ENCODE measurements at places on chromosomes 16 and 17. TPM values are rescaled to one million over a fixed set of nuclear protein-coding genes. Genes with fewer than 3 reads are reported as not detected.

Gene TRPV3
- total RNA-seq: 1.4 TPM

DNA sequence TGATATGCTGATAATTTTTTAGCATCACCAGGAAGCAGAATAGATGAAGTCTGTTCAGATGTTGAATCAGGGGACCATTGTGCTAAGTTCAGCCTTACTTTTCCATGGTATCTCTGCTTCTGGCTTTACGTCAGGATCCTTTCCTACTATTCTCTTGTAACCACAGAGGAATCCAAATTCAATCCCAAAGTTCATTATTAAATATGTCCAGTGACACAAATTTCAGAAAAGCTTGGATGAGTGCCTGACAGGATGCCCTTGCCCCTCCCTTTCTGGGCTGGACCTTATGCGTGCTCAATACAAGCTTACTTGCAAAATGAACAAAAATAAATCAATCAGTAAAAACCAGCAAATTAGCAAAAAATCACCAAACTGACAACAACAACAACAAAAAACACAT, 37.6 kb upstream of the ADORA2B start:
- DNase-seq: no peak

- DNase-seq: no peak
These were observed 146.3 kb upstream of the FOXF1 start for GRCh38 chr16:86363836-86364618.

- no peak for DNase-seq
These were observed 30.7 kb downstream of the GNAO1 start for GRCh38 chr16:56221995-56222394.

GRCh38 chr17:69959283-69959682, 115.7 kb upstream of the KCNJ16 start:
- DNase-seq: no peak

DNA sequence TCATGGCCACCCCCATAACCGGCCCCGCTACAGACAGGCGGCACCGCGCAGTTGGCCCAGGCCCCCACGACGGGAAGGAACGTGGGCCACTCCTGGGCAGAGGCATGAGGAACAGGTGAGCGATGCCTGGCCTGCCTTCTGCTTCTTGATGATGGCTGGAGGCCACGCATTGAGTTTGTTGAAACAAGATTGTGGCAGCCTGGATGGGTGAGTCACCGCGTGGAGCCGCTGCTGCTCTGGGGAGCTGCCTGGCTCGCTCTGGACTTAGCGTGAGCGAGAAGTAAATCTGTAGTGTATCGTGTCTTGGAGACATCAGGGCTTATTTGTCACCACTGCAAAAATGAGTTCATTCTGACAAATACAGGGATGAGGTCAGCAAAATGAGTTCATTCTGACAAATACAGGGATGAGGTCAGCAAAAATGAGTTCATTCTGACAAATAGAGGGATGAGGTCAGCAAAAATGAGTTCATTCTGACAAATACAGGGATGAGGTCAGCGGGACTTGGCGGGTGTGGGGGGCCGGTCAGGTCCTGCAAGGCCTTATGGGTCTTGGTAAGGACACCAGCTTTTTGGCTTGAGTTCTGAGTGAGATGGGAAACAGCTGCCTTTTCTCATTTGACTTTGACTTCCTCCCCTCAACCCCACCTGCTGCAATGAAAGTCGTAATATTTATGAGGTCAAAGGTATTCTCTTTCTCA, 93.0 kb downstream of the SEC14L1 start:
- DNase-seq: no peak

DNA sequence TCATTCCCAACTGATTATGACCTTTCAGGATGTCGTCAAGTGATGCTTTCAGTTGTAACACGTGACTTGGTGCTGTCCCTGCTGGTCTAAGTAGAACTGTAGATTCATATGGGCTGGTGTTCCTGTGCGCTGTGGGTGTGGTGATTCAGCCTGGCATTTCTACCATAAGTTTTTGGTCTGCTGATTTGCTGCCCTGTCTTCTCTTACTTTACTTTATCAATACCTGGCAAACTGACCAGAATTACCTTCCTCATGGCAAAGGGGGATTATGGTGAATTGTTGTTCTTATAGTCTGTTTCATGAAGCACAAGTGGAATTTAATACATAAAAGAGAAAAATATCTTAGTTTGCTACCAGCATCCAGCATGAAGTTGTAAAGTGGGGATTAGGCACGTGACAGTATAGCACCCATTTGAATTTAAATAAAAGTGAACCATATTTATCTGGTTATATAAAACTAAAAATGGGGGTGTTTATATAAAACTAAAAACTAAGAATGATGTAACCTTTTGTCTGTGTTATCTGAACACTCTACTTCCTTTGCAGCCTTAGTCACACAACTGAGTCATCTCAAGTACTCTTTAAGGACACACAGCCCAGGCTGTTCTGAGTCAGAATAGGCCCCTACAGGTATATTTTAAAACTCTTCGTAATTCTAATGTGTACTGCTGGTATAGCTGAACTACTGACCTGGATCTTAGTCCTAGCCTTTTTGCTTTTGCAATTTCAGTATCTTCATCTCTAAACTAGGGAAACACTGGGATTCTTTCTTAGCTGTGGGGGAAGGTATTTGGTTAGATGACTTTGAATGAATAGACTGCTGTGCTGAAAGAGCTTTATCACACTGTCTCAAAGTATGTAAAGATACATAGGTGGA, 28.3 kb downstream of the TTC19 start:
- no peak for DNase-seq

- DNase-seq: no peak
These were observed 11.7 kb upstream of the CACNA1H start for GRCh38 chr16:1141191-1141590.

DNA sequence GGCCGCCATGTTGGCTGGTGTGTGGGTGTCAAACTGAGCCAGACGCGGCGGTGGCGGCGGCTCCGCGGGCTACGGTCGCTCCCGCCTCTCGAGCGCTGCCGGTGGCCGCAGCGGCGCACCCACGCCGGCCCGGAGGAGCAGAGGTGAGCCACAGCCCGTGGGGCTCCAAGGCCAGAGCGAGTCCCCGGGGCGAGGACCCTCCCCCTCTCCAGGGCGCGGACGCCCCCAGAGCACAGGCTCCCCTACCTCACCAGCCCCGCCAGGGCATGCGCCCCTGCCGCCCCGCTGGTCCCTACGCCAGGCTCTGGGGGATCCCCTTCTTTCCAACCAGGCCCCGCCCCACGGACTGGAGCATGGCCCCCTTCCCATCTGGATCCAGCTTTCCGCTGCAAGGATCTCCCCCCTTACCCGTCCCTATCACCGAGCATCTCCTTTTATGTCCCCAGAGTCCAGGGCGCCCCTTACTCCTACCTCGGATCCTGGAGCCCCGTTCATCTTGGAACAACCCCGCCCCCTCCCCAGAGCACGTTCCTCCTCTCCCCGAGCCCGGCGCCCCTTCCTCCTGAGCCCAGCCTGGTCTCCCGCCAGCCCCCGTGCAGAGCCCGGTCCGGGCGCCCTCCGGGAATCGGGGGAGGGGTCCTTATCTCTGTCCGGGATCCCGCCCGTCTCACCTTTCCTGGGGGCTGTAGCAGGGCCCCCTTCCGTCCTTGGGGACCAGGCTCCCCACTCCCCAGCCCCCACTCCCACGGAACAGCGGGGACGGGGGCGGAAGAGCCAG, 412 bp downstream of the EPN2 start:
- peak; percentile 87 for DNase-seq

- DNase-seq: no peak
These were observed 7.1 kb upstream of the CNP start for GRCh38 chr17:41959336-41960095.

DNA sequence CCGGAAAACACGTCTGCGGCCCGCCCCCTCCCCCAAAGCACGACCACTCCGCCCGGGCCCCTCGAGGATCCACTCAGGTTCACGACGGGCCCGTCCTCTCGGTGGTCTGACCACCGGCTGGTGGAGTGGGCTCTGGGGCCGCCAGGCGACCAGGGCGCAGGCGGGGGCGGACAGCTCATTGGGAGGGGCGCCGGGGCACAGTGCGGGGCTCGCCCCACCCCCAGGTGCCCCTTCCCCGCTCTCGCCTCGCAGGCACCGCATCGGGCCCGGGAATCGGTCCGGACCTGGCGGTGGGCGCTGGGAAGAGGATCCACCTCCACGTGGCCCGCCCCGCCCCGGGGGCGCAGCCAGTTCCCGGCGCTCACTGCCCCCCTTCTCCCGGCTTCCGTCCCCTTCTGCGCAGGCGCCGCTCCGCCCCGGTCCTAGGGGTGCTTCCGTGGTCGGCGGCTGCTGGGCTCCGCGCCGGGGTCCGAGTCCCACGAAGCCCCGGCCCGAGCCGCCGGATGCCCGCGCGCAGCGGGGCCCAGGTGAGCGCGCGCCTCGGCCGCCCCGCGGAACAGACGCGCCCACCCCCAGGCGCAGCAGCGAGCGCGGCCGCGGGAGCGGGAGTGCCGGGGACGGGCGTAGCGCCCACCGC, at the start of gene MPG:
Gene MPG (plus strand): TSS at position 419 of the 637 bp plus-strand sequence. CDS start 85 bp downstream, at position 504.
- DNase-seq: peak; percentile 96
